Vein endothelial cell (primary cell): ENCODE measurements at places on chromosomes 11 and 22. TPM values are rescaled to one million over a fixed set of nuclear protein-coding genes. Genes with fewer than 3 reads are reported as not detected.

Gene FDX1
- total RNA-seq = 6.5 and 10.1 TPM in 2 replicates

Gene CCDC81
- 0.65 and 0.96 TPM in 2 replicates for total RNA-seq

Gene NRXN2
- total RNA-seq = not detected in 2 replicates

Gene OR2AG2
- total RNA-seq = 0.29 and 0.33 TPM in 2 replicates

Gene MAJIN
- not detected in 2 replicates for total RNA-seq

Gene NLRP14
- 0.10 and 0.65 TPM in 2 replicates for total RNA-seq

Gene SAA4
- not detected in 2 replicates for total RNA-seq

Gene ZNF215
- 2.3 and 4.1 TPM in 2 replicates for total RNA-seq

Gene NCR3LG1
- 8.5 and 12.3 TPM in 2 replicates for total RNA-seq

Gene TTC28
- 29.1 and 39.7 TPM in 2 replicates for total RNA-seq

Gene MPPED2
- total RNA-seq = 0.33 TPM in 1 of 2 replicates, not detected in the other

Gene RFPL3
- not detected in 2 replicates for total RNA-seq

Gene MS4A5
- total RNA-seq = not detected in 2 replicates

Gene KRTAP5-11
- total RNA-seq = not detected in 2 replicates

Gene ZBTB16
- 8.2 and 13.4 TPM in 2 replicates for total RNA-seq

Gene SHANK2
- total RNA-seq = 0.19 TPM in 1 of 2 replicates, not detected in the other

Gene MFRP
- under 0.01 TPM in 2 replicates for total RNA-seq

Gene ACTN3
- 0.19 TPM in 1 of 2 replicates, not detected in the other for total RNA-seq

Gene BLID
- total RNA-seq = 6.8 and 8.2 TPM in 2 replicates

Gene ALKBH3
- 45.1 and 59.2 TPM in 2 replicates for total RNA-seq

Gene ANO9
- 0.33 and 0.48 TPM in 2 replicates for total RNA-seq

Gene ART5
- not detected in 2 replicates for total RNA-seq

Gene PDGFB
- 121 and 148 TPM in 2 replicates for total RNA-seq

Gene FAM180B
- not detected in 2 replicates for total RNA-seq

Gene SCGB2A2
- total RNA-seq = not detected in 2 replicates

Gene CELSR1
- 9.8 and 26.1 TPM in 2 replicates for total RNA-seq

Gene KRTAP5-8
- not detected in 2 replicates for total RNA-seq

Gene BBOX1
- not detected in 2 replicates for total RNA-seq

Gene ESAM
- total RNA-seq = 114 and 190 TPM in 2 replicates

Gene OR51B2
- total RNA-seq = not detected in 2 replicates

Gene WT1
- not detected in 2 replicates for total RNA-seq

Gene MS4A3
- total RNA-seq = not detected in 2 replicates

Gene RAG1
- 1.9 and 2.0 TPM in 2 replicates for total RNA-seq

Gene CLCF1
- 4.6 TPM in 2 replicates for total RNA-seq

Gene TANGO2
- total RNA-seq = 44.8 and 51.6 TPM in 2 replicates

Gene TRIM49
- not detected in 2 replicates for total RNA-seq

Gene PPP1CA
- total RNA-seq = 275 and 323 TPM in 2 replicates
